ENCODE measurements at places on chromosomes 2 and 18. TPM values are rescaled to one million over a fixed set of nuclear protein-coding genes. Genes with fewer than 3 reads are reported as not detected.

DNA sequence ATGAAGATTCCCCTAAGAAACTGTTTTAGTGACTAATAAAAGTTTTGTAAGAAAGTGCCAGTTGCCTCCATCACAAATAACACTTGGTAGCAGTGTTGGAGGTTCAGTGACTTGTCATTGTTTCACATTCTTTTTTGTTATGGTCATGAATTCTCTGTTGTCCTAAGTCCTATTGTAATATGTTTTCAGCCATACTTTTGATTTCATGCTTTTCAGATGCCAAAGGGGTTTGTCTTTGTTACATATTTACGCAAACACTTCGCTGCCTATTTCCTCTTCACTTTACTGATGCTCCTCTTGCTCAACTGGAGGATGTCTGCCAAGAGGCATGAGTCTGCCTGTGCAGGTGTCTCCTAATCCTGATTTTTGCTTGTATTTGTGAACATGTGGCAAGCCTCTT, 66.6 kb downstream of the PHLPP1 start:
- DNase-seq, result peak; percentile 23

- no peak for DNase-seq
Measured at GRCh38 chr2:109046925-109047508, 58.0 kb upstream of the EDAR start.

- DNase-seq, result no peak
Measured at GRCh38 chr2:168056242-168056787, 191.1 kb downstream of the STK39 start.

DNA sequence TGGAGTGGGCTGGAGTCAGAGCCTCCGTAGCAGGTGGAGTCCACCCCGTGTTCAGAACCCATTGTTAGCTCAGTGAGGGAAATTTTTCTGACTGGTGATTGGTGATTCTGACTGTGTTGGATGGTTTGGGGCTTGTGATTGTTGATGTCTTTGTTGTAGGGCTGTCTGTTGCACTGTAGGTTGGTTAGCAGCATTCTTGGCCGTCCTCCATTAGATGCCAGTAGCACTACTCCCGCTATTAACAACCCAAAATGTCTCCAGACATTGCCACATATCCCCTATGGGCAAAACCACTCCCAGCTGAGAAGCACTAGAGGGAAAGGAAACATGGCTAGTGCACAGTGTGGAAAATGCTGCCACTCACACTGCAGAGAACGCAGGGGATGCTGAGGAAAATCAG, 51.7 kb downstream of the ARMC9 start:
- no peak for DNase-seq

DNA sequence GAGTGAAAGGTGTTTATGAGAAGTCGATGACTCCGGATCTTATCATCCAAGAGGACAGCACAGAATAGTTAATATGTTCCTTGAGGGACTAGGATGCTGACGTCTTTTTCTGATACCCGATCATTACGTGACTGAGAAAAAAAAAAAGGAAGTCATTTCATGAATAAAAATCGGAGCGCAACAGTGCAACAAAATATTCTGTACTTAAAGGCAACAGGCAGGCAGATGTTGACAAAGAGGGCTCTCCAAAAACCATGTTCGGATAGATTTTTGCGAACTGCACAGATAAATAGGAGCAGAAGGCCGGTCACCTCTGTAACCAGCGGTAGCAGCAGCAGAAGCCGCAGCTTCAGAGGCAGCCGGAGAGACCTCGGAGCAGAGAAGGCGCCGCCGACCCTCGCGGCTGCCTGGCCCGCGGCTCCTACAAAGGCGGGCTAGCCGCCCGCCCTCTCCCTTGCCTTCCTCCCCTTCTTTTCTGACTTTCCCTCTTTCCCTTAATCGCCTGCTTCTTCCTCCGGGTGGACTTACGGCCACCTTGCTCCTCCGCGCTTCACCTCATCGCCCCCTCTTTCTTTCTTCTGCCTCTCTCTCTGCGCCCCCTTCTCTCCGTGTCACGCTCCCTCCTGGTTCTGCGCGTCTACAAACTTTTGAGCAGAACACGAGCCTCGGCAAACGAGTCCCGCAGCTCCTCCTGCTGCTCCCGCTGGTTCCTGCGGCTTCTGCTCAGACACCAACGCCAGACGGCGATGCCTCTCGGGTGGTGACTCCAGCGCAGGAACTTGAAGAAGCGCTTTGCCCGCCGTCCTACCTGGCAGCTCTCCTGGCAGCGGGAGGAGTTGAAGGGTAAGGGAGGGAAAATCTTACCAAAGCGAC, at the start of gene ADCYAP1:
ADCYAP1 (plus strand) TSS at position 654 of the 873 bp plus-strand sequence. CDS start 516 bp downstream, outside the sequence.
- no peak for DNase-seq

GRCh38 chr2:176457481-176457880, 188.2 kb downstream of the MTX2 start:
- no peak for DNase-seq

GRCh38 chr2:64404743-64405142, 49.2 kb upstream of the LGALSL start:
- DNase-seq, result peak; percentile 41

DNA sequence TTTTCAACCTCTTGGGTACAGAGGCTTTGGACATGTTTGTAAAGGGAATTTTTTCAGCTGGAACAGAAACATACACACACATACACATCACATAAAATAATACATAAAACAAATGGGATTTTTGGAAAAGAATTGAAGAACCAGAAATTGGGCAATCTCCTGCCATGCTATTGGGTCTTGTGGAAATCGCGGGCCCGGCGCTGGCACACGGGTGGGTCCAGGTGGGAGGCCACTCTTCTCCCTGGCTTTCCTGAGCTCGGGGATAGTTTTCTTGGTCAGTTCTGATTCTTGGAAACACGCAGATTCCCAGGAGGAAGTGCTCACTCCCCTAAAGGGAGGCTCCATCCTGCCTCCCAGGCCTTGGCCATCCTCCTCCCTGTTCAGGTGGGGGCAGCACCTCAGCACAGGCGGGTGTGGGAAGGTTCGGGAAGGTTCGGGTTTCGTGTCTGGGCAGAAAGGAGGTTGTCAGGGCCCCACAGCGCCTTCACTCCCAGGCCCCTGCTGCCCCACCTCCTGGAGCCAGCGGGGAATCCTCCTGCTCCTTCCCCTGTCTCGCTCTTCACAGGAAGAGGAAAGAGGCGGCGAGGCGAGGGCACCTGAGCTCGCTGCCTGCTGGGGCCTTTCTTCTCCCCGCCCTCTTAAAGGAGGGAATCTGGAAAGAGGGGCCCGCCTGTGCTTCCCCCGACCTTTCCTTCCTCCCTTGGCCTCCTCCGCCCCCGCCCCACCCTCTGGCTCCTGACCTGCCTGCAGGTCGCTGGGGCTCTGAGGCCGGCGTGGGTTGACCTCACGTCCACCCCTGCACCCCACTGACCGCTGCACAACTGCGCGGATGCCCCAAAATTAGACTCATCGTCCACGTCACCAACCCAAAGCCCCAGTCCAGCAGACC, 97.8 kb upstream of the PXDN start:
- DNase-seq, result no peak

DNA sequence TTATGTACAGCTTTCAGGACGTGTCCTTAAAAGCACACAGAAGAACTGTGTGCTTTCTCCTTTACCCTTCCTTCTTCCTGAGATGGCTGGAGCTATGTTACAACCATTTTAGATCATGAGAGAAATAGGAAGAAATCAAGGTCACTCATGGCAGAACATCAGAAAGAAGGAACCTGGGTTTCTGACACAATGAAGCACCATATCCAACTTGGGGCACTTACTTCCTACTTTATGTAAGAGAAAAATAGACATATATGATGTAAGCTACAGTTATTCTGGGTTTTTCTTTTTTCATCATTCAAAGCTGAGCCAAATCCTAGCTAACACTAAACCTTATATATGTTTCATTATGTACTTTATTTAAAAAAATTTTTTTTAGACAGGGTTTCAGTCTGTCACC, 79.5 kb downstream of the FAM161A start:
- DNase-seq, result no peak

GRCh38 chr2:182553483-182553882, 126.6 kb upstream of the PDE1A start:
- no peak for DNase-seq

GRCh38 chr2:120659275-120659977, 76.2 kb upstream of the GLI2 start:
- no peak for DNase-seq

- DNase-seq, result peak; percentile 61
Measured at GRCh38 chr2:181466661-181467576, 9.7 kb downstream of the ITGA4 start.

- DNase-seq, result no peak
Measured at GRCh38 chr2:22855761-22856184, 529.2 kb upstream of the KLHL29 start.

DNA sequence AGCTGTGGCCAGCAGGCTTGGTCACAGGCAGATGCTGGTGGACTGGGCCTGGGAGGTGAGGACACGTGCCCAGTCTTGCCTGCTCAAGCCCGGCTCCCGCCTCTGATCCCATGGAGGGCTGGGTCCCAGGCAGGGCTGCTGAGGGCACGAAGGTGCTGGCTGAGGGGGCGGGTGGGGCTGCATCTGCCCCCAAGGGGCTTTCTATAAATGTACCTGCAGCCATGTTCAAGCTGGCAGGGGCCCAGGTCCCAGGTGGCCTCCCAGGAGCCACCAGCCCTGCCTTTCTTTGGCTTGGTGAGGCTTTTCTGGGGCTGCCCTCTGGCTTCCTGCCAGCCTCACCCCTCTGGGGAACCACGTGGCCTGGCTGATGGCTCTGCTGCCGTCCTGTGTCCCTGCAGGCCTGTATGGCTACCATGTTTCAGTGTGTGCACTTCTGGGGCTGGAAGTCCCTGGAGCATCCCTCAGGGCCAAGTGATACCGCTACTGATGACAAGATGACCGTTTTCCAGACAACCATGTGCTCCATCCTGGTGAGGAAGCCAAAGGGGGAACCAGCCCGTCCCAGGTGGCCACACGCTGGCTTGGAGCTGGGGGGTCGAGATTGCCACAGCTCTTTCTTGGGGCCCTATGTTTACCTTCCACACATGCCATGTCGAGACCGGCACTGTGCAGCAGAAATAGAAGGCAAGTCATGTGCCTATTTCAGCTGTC, 23.2 kb downstream of the HJURP start:
- no peak for DNase-seq

DNA sequence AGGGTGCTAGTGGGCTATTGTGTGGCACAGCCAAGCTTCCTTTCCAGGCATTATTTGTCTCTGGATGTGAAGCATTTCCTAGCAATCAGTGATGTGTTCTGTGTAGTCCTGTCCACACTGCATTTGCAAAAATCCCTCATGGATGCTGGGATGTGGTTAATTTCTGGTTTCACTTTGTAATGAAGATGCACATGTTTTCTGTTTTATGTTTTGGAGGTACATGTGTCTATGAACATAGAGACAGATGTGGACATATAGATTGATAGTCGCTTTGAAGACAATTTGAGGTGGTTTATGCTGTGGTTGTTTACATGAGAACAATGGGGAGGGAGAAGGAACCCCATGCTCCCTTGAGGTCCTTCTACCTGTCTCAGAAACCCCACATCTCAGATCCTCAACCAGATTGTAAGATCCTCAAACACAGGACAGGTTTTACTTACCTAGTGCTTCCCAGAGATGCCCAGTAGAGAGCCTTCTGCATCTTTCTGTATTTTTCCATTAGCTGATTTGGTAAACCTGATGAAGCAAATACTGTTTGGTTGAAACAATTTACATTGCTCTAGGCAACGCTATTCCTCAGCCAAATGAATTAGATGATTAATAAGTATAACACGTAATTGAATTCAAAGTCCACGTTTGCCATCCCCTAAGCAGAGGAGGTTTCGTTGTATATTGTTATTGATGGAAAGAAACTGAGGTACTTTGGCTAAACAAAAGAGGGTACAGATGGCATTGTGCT, 204.4 kb downstream of the SPP2 start:
- DNase-seq, result no peak

DNA sequence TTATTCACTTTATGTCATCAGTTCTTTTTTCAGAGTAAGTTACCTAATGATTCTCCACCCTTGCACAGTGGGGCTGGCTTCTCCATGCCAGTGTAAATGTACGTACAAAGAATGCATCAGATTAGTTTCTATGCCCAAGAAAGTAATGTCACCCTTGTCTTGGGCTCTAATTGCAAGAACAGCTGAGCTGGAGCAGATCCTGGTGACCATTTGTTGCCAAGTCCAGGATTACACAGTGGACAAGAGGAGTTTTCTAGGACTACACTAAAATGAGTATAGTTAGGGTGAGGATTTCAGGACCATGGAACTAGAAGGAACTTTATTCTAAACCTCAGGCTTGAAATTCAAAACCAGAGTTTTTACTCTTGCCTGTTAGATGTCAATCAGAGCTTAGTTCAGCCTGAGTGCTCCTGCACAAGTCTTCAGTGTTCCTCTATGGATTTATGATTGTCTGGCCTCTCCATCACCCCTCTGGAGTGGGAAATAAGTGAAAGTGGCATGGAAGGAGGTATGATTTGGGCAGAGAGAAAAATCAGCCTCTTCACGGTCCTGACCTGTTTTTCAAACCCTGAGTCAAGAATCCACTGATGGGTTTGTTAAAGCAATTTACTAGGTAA, 29.8 kb downstream of the PCBP1 start:
- DNase-seq, result no peak

DNA sequence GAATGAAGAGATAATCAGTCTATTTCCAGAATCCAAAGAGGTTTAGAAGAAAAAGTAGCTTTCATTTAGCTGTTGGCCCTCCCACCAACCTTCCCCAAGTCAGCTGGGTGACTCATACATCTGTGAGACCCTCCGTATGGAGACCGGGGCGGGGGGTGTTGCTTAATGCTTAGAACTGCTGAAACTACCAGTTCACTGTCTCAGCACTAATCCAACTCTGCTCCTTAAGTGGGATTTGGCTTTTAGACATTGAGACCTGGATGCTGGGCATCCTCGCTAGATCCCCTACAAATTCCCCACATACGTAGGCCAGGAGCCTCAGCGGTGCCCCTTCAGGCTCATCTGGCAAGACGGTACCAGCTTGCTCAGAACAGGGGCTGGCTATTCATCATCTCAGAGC, at the start of gene SAG:
SAG (plus strand) TSS at position 252 of the 400 bp plus-strand sequence. CDS start 1,374 bp downstream, outside the sequence.
- no peak for DNase-seq

- peak; percentile 83 for DNase-seq
Measured at GRCh38 chr2:47767880-47768609, 14.9 kb upstream of the MSH6 start.

DNA sequence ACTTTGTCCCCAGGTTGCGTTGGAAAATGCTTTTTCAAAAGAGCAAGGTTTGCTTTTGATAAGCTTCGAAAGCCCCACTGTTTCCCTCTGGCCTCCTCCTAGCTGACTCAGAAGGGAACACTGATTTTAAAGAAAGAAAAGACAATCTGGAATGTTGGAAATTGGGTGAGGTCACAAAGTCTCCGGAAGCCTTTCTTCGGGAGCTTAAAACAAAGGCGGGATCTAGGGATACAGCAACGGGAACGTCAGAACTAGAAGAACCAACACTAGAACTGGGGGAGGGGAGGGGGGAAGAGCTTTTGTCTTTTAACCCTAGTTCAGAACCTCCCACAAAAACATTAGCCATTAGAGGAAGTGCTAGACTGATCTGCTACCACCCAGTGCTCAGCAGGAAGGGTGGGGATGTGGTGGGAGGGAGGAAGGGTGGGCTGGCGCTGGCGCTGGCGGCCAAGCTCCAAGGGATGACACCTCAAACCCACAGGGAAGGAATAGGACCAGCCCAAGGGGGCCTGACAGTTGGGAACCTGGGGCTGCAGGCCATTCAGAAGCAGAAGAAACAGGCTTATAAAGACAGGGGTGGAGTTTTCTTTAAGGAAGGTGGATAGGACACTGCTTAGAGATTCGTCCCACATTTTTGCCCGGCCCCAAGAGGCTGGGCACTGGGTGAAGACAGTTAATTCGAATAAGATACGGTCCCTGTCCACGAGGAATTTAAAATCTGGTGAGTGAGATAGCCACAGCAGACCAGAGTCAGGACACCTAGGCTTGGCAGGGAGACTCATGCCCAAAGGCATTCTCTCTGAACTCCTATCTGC, 1.7 kb downstream of the TMSB10 start:
- DNase-seq, result peak; percentile 77

The SLC9A4 gene
- total RNA-seq, result not detected

The SIX2 gene
- total RNA-seq, result 30.4 TPM

The ARHGAP28 gene
- 8.8 TPM for total RNA-seq

The RESP18 gene
- not detected for total RNA-seq

The SMYD1 gene
- total RNA-seq, result 325 TPM

Measured in psoas muscle (tissue), 8 donors.